ENCODE measurements at places on chromosomes 12 and 14.

GRCh38 chr14:41482861-41483260 lies 123.8 kb upstream of the LRFN5 start:
- DNase-seq = no peak

DNA sequence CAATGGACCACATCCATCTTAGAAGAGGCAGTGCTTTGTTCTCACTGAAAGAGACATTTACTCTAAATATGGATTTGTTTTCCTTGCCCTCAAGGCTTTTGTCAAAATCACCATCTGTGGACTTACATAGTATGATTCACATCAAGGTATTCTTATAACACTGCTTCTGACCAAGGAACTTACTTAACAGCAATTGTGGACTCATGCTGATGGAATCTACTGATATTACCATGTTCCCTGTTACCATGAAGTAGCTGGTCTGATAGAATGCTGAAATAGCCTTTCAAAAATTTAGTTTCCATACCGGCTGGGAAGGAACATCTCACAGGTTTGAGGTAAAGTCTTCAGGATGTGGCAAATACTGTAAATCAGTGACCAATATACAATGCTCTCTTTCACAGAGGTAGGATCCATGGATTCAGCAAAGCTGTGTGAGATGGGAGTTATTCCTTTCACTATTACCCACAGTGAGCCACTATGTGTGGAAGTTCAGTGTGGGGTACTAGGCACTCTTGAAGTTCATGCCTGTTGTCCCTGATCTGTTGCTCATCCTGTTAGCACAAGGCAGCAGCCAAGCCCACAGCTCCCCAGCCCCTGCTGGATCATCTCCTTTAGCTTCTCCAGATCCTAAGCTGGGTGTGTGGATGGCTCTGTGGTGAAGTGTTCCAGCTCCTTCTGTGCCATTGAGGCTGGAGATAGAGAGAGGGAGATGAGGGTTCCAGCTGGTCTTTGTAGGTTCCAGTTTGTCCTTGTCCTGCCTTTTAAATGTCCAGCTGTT lies 126.4 kb downstream of the ATP23 start:
- DNase-seq = no peak

DNA sequence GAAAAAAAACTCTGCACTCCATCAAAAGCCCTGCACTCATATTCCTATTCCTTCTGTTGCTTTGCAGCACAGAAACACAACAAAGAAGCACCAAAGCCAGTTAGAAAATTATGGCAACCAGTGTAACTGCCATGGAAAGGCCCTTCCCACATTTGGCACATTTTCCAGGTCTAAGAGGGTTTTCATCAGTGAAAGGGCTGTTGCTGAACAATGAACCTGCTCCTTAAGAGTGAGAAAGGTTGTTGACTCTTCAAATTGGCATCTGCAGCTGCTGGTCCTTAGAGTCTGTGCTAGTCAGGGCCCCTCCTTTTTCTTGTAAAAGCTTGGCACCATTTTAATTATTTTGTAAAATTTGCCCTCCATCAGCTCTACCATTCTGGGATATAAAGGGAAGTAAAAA lies 378.7 kb upstream of the KITLG start:
- DNase-seq = peak; percentile 81

DNA sequence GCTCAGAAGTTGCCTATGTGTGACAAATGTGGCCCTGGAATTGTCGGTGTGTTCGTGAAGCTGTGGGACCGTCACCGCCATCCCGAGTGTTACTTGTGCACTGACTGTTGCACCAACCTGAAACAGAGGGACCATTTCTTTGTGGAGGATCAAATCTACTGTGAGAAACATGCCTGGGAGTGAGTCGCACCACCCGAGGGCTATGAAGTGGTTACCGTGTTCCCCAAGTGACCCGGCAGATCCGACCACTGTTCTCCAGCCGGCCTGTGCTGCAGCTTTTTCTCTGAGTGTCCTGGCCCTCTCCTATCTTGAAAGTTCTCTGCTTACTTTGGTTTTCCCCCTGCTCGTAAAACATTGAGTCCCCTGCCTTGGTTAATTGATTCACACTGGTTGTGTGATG lies 65.3 kb downstream of the VCPKMT start:
- no peak for DNase-seq

DNA sequence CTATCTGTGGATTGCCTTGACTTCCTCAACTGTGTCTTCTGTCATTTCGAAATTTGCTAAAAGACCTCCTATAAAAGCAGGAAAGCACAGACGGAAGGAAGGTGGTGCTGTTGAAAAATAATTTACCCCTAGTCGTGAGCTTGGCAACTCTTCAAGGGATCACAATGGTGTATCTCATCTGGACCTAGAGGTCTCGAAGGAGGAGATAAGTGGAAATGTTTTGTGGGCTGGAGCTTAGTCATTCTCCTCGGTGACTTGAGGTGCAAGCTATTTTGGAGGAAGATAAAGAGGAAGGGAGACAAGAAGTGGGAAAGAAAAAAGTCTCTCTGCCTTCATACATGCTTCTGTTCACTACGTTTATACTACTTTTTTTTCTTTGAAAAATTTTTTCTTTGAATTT lies 89.9 kb downstream of the FLRT2 start:
- DNase-seq = no peak

DNA sequence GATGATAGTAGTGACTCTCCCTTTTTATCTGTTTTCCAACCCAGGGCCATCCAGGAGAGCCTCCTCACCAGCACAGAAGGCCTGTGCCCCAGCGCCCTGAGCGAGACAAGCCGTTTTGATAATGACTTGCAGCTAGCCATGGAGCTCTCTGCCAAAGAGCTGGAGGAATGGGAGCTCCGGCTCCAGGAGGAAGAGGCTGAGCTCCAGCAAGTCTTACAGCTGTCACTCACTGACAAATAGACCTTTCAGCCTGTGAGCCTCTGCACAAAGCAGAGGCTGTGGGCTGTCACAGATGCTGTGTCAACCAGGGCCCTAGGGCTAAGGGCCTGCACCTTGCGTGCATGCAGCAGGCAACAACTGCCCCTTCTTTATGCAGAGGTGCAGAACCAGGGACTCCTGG lies 11.0 kb downstream of the C12orf76 start:
- DNase-seq = no peak

- DNase-seq = no peak
These were observed 211.9 kb upstream of the TBX3 start for GRCh38 chr12:114895827-114896226.

DNA sequence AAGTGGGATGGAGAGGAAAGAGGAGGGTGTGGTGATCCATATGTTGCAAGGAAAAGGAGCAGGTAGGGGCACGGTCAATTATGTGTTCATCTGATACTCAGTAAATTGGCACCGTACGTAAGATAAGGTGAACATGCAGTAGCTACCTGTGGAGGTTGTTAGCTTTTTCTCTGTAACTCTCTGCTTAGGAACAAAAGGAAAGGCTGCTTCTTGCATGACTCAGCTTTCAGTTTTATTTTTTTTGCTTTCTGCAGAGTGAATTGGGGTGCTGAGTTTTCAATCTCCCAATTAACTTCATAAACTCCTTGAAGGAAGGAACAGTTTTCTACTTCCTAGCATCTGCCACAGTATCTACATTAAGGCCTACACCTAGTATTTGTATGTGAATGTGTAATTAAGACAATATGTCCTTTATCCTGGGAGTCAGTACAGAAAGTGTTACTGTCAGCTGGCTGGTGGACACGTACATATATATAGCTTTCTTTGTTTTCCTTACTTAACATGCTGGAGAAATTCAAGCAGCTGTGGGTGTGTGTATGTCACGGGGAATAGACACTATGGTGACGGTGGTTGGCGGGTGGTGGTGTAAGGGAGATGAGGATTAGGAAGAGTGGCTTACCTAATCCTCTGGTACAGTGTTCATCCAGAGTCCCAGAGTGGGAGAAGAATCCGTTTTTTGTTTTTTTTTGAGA lies 40.1 kb upstream of the WNK1 start:
- no peak for DNase-seq

DNA sequence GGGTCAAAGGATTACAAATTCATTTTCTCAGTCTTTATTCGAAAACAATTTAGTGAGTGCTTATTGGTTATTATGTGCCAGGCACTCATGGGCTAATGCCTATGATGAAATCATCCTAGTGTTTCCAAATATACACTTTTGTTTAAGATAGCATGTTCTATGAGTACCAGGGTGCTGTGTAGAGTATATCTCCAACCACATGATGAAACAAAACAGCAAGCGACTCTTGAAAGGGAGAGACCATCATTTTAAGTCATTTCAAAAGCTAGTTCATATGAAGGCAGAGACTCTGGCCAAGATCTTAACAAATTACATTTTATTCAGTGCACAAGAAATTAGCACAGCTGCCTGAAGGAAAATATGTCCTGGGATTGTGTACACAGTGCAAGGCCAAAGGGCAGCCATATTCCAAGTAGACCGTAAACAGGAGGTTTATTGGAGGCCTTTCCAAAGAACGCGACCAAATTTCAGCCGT lies 204.2 kb downstream of the EFCAB11 start:
- DNase-seq = no peak

- no peak for DNase-seq
These were observed 41.8 kb upstream of the SLC6A15 start for GRCh38 chr12:84954415-84954814.

DNA sequence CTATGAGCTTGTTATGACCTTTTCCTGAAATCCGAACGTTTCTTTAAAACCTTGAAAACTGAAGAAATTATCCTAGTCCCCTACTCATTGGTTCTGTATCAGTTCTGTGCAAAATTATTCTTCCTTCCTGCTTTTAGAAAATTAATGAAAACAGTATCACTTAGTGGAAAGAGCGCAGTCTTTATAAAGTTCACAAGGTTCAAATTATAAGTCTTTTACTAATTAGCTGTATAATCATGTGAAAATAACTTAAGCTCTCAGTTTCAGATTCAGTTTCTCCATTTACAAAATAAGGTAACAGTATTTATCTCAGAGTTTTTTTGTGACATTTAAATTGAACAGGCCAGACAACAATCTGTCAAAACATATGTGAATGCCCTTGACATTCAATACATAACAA lies 306.1 kb downstream of the ADAMTS20 start:
- no peak for DNase-seq

DNA sequence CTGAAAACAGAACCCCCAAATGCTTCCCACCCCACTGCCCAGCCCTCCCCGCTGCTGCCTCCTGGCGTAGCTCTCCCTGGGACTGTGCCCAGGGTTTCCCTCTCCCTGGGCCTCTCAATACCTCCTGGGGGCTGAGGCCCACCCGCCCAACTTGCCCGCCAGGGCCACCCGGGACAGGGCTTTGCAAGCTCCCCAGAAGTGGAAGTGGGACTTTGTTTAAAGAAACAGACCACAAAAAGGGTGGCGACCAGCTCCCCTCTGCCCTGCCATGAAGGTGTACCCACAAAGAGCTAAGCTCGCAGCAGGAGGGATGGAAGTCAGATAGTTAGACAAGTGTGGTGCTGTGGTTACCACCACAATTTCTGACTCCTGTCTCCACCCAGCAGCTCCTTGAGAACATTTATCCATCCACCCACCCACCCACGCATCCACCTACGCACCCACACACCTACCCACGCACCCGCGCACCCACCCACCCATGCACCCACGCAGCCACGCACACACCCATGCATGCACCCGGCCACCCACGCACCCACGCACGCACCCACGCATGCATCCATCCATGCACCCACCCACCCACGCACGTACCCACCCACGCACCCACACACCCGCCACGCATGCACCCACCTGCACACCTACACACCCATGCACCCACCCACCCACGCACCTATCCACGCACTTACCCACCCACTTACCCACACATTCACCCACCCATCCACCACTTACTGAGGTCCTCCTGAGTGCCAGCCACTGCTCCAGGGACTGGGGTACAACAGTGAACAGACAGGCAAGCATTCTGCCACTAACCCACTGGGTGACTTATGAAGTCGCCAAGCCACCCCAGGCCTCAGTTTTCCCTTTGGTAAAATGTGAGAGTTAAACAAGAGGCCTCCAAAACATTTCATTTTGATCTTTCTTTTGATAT lies 127.3 kb downstream of the SCARB1 start:
- DNase-seq = no peak

GRCh38 chr14:43308421-43309110 lies 1198.5 kb downstream of the FSCB start:
- no peak for DNase-seq

DNA sequence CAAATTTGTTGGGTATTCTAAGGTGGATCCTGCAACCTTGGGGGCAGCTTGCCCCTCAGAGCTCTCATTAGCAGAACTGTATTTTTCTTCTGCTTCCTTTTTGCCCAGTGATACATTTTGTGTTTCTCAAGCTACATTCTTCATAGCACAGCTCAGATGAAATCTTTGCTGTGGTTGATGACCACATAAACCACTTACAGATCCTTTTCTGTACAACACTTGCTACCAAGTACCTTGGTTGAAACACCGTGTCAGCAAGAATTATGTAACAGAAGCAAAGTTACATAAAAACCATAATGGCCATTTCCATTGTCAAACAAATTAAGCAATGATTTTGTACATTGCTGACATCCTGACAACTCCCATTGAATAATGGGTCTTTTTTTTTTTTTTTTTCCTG lies 9.7 kb upstream of the PLBD1 start:
- no peak for DNase-seq

DNA sequence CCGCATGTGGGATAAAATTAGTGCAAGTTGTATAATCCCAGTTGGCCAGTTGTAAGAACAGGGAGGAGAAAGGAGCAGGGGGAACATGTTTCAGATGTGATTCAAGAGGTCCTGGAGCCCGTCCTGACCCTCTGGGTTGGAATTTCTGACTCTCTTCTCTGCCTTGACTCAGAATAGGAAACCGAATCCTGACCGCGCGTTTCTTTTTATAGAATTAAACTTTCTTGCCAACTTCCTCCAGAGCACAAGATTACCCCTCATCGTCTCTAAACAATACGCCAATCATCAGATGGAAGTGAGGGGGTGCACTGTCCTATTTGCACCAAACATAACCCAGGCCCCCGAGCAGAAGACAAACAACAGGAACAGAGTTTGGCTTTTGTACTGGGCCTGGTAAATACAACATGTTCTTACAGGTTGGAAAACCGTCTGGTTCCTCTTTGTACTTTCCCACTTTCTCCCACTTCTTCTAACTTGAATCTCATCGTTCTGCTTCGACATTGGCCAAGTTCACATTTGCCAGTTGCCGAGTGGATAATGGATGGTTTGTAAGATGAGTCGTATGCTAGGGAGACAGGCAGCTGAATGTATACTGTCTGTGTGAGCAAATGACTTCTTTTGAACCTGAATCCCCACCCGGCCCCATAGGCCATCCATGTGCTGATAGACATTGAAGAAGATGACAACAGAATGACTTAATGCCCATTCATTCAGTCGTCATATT lies 42.6 kb upstream of the MED13L start:
- no peak for DNase-seq

- no peak for DNase-seq
These were observed 237.0 kb upstream of the SSTR1 start for GRCh38 chr14:37970696-37971095.

- no peak for DNase-seq
These were observed 9.0 kb upstream of the NKX2-1 start for GRCh38 chr14:36529062-36529461.

- no peak for DNase-seq
These were observed 7.8 kb upstream of the CD163L1 start for GRCh38 chr12:7451756-7452155.
